D341Med (cell line): ENCODE measurements at places on chromosomes 12 and 14.

DNA sequence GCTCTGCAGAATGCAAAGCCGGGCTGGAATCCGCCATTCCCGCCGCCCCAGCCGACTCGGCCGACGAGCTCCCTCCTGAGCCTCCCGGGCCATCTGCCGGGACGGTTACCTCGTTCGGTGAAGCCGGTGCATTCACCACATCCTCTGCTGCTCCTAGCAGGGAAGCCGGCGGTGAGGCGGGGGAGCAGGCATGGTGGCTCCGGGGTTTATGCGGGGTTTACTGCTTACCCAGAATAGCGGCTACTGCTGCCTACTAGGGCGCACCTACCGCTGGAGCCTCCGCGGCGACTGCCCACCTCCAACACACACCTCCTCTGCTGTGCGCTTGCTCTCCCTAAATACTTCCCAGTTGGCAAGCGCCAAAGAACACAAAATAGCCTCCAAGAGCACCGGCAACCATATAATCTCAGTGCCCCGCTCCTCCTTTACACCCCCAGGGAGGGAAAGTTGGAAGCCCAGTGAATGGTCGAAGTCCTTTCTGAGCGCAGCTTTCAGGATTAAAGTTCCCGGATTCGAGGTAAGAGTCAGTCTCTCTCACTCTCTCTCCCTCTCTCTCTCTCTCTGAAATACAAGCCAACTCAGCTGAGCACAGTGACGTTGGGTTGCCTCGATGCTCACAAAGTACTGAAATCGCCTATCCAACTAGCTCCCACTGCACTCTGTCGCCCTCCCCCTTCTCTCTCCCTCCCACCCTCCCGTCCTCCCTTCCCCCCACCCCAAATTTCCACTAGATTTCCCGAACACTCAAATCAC lies at the start of gene TBX5:
TSS of gene TBX5 (minus strand) at position 626 of the 753 bp plus-strand sequence. CDS start 2,246 bp downstream, outside the sequence.
- peak; percentile 50 for DNase-seq

GRCh38 chr12:49489720-49490119 lies 49.1 kb upstream of the KCNH3 start:
- DNase-seq: no peak

- no peak for DNase-seq
These were observed 5.9 kb upstream of the WASHC3 start for GRCh38 chr12:102067574-102068258.

GRCh38 chr12:8831116-8831515 lies 8.7 kb downstream of the A2ML1 start:
- no peak for DNase-seq

DNA sequence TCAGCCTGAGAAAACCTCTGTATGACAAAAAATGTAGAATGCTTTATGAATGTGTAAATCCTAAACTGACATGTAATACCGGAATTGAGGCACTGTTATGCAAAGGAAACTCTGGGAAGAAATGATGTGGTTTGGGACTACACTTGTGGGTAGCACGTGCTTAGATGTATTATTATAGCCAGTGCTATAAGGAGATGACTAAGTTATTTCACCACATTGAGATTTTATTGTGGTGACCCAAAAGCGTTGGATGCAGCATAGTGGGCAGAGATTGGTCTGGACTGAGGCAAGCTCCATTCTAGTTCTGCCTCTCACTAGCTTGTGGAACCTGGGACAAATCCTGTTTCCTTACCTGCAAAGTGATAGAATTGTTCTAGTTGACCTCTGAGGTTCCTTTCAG lies 172.2 kb downstream of the SNAPC1 start:
- no peak for DNase-seq

DNA sequence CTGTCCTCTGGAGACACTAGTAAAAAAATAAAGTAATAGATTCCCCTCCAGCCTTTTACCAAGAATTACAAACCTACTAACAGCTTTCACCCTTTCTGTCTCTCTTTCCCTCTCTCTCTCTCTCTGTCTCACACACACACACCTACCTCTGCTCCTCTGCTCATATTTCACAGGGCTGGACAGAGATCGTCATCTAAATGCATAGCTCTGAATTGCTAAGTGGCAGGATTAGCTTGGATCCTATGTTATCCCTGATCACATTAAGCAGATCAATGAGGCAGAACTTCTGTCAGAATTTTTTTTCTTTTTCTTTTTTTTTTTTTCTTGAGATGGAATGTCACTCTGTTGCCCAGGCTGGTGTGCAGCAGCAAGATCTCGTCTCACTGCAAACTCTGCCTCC lies 22.9 kb downstream of the VCPKMT start:
- no peak for DNase-seq

DNA sequence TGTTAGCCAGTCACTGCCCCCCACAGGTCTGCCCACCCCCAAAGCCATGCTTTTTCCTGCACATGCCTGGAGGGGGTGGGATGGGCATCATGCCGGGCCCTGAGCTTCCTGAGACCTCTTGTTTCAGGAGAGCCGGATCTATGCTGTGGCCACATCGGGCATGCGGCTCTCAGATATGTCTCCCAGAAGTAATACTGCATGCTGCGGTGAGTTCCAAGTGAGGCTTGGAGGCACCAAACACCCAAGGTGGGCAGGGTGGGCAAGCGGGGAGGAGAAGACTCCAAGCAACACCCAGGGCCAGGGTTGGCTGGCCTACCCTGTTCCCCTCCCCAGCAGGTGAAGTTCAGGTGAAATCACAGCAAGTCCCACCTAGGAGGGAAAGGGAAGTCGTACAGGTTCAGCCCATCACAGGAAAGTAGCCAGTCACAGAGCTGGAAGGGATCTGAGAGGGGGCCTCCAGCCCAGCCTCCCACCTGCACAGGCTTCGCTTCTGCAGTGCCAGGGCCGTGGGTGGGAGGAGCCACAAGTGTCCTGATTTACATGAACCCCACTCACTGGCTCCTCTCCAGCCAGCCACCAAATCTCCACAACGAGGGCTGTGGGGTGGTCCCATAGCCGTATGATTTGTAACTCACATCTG lies 30.9 kb downstream of the PIGH start:
- no peak for DNase-seq

GRCh38 chr12:124094188-124094587 lies 121.2 kb downstream of the ZNF664 start:
- DNase-seq: no peak
